Effector CD4-positive, alpha-beta T cell (primary cell): ENCODE measurements at places on chromosomes 1 and 21.

DNA sequence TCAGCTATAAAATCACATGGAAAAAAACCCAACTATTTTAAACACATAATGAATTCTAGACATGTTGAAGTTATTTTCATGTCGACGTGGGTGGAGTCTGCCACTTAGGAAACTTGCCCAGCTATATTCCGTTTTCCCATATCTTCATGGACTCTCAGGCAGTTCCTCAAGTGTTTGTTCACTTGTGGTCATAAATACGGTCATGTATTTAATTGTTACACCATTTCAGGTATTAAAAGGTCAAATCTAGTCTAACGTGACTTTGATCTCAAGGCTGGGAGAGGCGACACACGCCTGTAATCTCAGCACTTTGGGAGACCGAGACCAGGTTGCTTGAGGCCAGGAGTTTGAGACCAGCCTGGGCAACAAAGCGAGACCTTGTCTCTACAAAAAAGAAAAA lies 346.9 kb downstream of the PBX1 start:
- no peak for DNase-seq

DNA sequence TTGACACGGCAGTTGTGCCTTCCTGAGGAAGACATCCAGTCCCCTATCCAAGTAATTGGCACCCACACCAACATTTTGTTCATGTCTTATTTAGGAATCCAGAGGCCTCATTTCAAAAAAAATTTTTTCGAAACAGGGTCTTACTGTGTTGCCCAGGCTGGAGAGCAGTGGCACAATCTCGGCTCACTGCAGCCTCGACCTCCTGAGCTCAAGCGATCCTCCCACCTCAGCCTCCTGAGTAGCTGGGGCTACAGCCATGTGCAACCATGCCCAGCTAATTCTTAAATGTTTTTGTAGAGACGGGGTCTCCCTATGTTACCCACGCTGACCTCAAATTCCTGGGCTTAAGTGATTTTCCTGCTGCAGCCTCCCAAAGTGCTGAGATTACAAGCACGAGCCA lies 9.2 kb upstream of the TRNP1 start:
- DNase-seq, result no peak

- no peak for DNase-seq
Observed at GRCh38 chr1:17209430-17209829, 4.5 kb downstream of the PADI1 start.

- no peak for DNase-seq
Observed at GRCh38 chr1:201591348-201591747, 52.4 kb downstream of the NAV1 start.

GRCh38 chr21:43333298-43334062 lies 93.5 kb downstream of the SIK1 start:
- no peak for DNase-seq

DNA sequence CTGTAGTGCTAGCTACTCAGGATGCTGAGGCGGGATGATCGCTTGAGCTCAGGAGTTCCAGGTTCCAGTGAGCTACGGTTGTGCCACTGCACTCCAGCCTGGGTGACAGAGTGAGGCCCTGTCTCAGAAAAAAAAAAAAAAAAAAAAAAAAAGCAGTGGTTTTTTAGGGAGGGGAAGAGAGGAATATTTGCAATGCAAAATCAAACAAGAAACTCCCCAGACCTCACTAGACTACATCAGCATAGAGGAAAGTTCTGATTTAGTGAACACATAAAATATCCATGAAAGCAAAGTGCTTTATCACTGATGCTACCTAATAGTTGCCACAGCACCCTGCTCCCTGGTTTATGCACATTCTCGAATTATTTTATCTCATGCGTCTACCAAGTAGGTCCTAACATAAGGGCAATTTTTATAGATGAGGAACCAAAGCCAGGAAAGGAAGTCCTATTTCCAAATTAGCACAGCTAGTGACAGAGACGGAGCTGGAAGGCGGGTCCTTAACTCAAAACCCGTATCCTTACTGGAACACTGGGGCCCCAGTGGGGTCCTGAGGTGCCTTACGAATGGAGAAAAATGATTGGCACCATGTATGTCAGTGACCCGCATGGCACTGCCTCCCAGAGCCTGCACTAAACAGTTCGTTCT lies 50.7 kb upstream of the GPR157 start:
- DNase-seq, result no peak

- DNase-seq, result no peak
Observed at GRCh38 chr1:156706657-156707416, 1.5 kb upstream of the CRABP2 start.

- DNase-seq, result no peak
Observed at GRCh38 chr1:166066107-166066506, 100.7 kb downstream of the FAM78B start.

DNA sequence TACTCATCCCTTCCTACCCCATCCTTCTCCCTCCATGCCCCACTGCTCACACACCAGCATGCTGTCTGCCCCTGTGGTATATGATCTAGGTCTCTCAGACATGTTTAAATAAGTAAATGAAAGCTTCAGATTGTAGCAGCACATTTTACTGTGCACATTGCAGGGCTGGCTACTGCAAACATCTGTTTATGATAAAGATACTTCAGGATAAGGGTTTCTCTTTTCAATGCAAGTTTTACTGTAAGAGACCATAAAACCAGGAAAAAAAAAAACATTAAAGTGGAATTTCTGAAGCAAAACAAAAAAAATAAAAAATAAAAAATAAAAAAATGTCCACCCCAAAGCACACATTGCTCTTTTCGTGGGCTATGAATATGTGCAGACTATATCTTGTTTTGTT lies 184.4 kb downstream of the USH2A start:
- no peak for DNase-seq

DNA sequence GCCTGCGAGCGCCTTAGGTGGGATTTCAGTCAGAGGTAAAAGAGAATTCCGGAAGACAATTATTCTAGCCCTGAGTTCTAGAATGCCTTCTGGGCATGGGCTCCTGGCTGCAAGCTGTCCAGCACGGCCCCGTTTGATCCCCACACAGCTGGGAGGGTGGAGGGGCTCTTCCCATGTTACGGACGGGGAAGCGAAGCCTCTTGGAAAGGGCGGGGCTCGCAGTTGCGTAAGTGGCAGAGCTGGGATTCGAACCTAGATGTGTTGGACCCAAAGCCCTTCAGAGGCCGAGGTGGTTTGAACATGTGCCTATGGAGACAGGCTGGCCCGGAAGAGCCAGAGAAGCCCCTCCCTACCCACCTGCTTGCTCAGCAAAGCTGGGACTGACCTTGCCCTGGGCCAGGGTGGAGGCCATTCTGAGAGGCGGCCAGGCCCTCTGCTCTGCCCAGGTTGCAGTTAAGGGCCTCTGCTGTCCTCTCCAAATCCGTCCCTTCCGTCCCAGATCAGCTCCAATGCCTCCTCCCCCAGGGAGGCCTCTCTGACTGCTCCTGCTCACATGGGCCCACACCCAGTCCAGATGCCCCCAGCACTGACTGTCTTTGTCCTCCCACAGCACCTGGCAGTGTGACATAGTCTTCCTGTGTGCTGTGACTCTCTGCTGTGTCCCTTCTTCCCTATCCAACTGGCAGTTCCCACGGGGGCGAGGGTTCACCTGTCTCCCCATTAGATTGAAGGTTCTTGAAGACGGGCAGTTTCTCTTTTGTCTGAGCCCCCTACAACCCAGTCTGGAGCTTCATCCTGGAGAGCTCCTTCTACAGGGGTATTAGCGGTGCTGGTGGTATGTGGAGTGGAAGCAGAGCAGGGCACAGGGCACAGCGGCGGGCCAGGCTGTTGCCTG lies 1.2 kb upstream of the HSPB7 start:
- no peak for DNase-seq

GRCh38 chr21:14736162-14736561 lies 190.0 kb upstream of the SAMSN1 start:
- no peak for DNase-seq

- DNase-seq, result no peak
Observed at GRCh38 chr21:16199539-16199938, 469.8 kb downstream of the USP25 start.

GRCh38 chr1:186195377-186195931 lies 179.6 kb downstream of the TPR start:
- DNase-seq, result no peak

GRCh38 chr1:68819190-68819829 lies 322.4 kb upstream of the DEPDC1 start:
- no peak for DNase-seq

DNA sequence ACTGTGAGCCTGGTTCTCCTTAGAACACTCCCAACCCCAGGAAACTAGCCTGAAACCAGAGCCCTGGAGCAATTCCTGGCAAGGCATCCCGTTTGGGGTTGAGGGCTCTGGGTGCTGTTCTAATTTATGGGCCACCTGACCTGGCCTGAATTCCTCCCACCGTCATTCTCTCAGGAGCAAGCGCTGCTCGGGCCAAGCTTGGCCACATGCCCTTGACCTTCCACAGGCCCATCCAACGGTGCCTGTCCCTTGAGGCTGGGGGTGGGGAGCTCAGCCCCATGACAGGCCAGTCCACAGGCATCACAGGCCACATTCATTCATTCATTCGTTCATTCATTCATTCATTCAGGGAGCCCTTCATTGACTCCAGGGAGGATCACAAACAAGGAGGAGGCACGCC lies 5.3 kb downstream of the PADI2 start:
- no peak for DNase-seq

DNA sequence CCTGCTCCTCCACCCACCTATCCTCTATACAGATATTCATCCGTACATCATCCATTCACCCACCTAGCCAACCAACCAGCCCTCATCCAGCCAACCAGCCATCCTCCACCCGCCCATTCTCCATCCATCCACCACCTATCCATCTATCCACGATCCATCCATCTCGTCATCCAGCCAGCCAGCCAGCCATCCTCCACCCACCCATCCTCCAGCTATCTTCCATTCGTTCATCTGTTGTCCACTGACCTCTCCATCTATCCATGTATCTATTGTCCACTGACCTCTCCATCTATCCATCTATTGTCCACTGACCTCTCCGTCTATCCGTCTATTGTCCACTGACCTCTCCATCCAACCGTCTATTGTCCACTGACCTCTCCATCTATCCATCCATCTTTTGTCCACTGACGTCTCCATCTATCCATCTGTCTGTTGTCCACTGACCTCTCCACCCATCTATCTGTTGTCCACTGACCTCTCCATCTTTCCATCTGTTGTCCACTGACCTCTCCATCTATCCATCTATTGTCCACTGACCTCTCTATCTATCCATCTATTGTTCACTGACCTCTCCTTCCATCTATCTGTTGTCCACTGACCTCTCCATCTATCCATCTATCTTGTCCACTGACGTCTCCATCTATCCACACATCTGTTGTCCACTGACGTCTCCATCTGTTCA lies 47.6 kb downstream of the FAAP20 start:
- no peak for DNase-seq

DNA sequence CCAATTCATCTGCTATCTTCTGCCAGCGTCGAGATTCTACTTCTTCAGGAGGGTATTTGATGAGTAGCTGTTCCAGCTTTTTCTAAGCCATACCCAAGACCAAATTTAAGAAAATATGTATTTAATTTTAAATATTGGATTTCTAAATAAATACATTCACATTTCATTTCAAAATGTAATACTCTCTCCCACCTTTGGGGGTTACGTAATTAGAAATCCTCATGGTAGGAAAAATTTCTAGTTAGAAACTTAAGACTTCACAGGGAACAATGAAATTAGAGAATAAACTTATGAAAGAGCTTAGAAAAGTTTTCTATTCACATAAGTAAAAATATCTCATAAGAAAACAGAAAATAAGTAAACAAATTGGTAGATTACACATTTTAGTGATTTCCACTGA lies 102.9 kb downstream of the ZZZ3 start:
- DNase-seq, result no peak

DNA sequence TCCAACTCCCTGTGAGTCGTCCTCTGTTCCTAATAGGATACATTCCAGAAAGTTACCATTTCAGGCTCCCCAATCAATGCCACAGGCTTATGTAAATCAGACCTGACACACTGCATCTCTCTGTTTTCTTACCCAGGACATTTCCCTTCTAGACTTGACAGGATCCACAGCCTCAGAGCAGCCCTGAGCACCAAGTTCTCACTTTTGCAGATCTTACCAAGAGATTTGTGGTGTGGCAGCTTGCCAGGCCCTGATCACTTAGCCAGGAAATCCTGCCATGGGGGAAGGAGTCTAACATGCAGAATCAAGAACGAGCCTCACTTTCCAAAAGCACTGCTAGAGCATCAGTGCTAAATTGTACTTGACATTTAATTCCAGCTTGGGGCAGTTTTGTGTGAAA lies 202.9 kb downstream of the TBX15 start:
- DNase-seq, result no peak

DNA sequence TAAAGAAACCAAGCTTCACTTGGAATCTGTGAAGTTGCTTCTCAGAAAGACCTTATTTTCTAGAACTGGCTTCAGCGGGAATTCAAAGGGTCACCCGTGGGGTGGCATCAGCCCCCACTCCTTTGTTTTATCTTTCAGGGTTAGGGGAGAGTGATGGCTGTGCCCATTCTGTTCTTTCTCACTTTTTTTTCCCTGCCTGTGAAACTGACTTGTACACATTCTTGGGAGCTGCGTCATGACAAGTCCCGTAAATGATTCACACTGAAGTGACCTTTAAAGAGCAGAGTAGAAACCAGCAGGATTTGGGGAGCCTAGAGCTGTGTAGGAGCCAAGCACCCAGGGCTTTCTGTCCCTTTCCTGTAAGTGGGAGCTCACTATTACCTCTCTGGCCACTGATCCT lies 43.8 kb downstream of the SLC44A3 start:
- no peak for DNase-seq

- peak; percentile 27 for DNase-seq
Observed at GRCh38 chr21:42614396-42614795, 39.0 kb upstream of the PDE9A start.

DNA sequence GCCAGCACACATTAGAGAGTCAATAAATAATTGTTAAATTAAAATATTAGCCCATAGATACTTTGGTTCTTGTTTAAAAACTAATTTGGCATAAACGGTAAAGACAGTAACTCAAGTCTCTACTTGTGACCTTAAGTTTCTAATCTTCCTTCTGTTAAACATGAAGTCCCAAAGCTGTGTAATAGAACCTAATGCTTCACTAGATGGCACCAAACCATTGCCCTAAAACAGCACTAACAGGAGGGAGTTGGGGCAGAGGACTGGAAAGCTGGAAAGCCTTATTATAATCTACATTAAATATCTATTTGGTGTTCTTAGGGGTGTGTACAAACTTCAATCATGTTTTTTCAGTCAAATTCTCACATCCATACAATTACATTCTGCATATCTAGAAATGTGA lies 176.7 kb downstream of the OLFM3 start:
- DNase-seq, result no peak
